ENCODE measurements at places on chromosomes 2 and 18.

- DNase-seq: no peak
These were observed 72.2 kb upstream of the THOC1 start for GRCh38 chr18:340044-340443.

DNA sequence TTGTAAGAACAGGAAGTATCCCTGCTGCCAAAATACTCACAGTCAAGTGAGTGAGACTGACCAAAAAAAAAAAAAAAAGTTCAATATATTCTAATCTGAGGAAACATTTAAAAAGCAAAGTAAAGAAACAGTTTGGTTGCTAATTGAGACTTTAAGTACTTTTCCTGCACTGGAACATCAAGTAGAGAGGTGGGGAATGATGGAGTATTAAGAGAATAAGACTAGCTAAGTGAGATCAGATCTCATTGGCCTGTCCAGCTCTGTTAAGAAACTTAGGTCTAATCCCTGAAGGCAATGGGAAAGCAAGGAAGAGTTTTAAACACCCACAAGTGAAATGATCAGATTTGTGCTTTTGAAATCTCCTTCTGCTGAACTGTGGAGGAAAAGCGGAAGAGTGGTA is 27.8 kb upstream of the MAP4K3 start:
- DNase-seq: no peak

GRCh38 chr2:55391615-55392242 is 27.9 kb downstream of the CCDC88A start:
- no peak for DNase-seq

- no peak for DNase-seq
These were observed 24.6 kb downstream of the EFR3B start for GRCh38 chr2:25066455-25066854.

DNA sequence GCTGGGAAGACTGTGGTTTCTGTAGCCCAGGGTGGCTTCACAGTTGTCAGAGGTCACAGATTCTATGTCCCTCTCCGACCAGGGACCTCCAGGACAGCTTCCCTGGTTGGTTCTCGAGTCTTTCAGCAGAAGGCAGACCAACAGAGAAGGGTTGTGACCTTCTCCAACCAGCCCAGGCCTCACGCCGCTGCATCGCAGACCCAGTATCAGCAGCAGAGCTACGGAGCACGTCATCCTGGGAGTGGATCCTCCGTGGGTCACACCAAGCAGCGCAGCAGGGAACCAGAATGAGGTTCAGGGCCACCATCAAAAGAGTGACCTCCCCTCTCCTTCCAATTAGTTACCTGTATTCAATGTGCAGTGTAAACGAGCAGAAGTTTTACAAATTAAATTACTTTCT is 49.3 kb downstream of the ST3GAL5 start:
- DNase-seq: no peak

DNA sequence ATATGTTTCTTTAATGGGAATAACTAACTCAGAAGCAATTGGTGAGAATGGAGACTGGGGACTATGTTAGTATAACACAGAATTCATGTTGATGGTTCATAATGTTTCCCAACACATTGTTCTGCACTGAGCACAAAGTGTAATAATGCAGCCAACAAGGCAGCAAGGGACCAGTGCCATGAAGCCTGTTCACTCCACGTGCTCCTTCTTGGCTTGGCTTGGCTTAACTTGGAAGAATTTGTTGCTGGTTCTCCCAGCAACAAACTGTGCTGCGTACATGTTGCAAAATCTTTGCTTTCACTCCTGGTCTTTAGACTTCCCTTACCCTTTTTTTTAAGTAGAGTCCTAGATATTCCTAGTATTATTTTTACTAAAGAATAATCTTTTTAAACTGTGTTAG is 129.7 kb downstream of the MAP3K20 start:
- DNase-seq: no peak

DNA sequence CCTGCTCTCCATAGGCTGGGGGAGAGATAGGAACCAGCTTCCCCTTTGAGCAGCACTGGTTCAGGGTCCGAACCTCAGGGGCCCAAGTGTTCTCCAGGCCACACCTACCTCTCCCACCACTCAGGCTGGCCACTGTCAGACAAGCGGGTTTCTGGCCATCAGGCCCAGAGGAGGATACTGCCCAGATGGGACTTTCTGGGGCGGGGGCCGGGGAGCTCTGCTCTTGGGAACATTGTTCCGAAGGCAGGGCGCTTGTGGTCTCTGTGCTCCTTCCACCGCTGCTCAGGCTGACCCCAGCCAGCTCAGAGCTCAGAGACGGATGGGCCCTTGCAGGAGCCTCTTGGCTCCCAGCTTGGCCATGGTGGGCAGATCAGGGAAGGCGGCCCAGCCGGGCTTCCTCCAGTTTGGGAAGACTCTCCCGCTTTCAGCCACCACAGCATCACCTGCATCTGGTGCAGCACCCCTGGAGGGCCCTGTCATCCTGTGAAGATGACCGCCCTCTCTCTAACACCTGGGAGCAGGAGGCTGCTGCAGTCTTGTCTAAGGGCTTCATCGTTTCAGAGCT is 5.2 kb upstream of the TRAF3IP1 start:
- no peak for DNase-seq

GRCh38 chr2:100302585-100302892 is 19.8 kb downstream of the LONRF2 start:
- DNase-seq: no peak

All from activated naive CD4-positive, alpha-beta T cell treated with anti-CD3 and anti-CD28 coated beads, Interleukin-2, amount 10 ng/mL, durations not matched to agents 7 days and 5 days (primary cell).